CD4-positive, alpha-beta T cell treated with Interleukin-6 for 4 hours (primary cell): ENCODE measurements at places on chromosomes 7 and 10.

GRCh38 chr10:100737355-100738054 lies 7.9 kb upstream of the PAX2 start:
- DNase-seq = no peak

GRCh38 chr10:99080275-99080945 lies 155.2 kb downstream of the HPSE2 start:
- DNase-seq = no peak

DNA sequence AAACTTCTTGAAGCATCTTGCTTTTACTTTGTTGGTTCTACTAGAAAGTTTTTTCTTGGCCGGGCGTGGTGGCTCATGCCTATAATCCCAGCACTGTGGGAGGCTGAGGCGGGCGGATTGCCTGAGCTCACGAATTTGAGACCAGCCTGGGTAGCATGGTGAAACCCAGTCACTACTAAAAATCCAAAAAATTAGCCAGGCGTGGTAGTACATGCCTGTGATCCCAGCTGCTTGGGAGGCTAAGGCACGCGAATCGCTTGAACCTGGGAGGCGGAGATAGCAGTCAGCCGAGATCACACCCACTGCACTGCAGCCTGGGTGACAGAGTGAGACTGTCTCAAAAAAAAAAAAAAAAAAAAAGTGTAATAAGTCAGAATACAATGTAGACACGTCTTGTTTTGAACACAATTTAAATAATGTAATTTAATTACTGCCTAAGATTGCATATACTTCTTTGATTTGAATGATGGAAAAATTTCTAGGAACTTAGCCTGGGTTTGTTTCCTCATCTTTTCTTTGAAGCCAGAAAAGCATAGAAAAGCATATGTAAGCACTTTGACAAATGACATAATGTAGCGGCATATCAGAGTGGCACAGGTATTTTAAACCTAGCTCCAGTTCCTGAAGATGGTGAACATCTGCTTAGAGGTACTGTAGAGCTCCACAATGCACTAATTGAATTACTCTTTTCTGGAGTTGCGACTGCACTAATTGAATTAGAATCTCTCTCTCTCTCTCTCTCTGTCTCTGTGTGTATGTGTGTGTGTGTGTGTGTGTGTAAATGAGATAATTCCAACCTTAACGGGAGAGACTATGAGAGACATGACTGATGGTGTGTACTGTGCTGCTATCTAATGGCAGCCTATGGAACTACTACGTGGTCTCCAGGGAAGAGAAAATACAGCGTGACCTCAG lies 87.8 kb downstream of the BTRC start:
- peak; percentile 22 for DNase-seq

- no peak for DNase-seq
Measured at GRCh38 chr7:109582211-109582610, 1012.5 kb downstream of the DNAJB9 start.

DNA sequence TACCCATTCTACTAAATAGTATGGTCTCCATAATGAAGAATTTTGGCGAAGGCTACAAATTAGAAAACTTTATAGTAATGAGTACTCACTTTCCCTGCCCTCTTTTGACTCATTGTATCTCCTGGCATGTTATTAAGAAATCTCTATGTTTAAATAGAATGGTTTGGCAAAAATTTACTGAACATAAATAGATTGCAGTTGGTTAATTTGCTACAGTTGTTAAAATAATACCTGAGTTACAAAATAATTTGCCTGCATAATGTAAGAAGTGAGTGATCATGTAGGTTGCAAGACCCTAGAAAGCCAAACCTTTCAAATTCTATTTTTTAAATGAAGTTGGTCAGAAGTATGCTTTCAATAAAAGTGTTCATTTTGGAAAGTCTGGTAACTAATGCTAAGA lies 176.8 kb upstream of the AHR start:
- DNase-seq = no peak

- DNase-seq = peak; percentile 46
Measured at GRCh38 chr10:72328045-72328828, 26.5 kb downstream of the DNAJB12 start.

DNA sequence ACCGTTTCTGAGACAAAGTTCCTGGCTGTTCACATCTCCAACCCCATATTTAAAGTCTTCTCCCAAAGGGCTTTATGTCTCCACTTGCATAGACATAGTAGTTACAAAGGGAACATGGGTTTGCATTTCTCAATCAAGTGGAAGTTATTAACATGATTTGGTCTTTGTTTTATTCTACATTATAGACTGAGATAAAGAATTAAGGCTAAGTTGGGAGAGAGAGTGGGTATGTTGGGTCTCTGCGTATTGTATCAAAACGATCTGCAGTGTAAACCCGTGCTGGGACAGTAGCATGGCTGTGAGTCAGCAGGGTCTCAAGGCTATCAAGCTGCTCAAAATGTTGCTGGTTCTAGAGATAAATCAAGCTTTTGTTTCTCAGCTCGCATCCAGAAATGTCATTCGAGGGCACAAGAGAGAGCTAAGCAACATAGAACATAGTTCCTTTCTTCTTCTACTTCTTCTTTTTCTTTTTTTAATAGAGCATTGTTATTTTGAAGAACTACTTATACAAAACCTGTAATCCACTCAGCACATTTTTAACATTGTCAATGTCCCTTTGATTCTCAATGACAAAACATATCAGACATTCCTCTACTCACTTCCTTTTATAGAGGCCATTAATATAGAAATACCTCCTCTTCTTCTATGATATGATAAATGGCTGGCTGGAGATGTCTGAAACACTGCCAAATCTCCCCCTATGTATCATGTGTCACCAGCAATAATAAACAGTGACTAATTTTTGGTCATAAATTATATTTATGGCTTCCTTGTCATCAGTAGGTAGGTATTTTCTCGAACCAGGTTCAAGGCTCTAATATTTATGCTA lies 34.5 kb upstream of the RHOBTB1 start:
- DNase-seq = no peak

- no peak for DNase-seq
Measured at GRCh38 chr7:95527033-95527775, 41.5 kb downstream of the ASB4 start.

DNA sequence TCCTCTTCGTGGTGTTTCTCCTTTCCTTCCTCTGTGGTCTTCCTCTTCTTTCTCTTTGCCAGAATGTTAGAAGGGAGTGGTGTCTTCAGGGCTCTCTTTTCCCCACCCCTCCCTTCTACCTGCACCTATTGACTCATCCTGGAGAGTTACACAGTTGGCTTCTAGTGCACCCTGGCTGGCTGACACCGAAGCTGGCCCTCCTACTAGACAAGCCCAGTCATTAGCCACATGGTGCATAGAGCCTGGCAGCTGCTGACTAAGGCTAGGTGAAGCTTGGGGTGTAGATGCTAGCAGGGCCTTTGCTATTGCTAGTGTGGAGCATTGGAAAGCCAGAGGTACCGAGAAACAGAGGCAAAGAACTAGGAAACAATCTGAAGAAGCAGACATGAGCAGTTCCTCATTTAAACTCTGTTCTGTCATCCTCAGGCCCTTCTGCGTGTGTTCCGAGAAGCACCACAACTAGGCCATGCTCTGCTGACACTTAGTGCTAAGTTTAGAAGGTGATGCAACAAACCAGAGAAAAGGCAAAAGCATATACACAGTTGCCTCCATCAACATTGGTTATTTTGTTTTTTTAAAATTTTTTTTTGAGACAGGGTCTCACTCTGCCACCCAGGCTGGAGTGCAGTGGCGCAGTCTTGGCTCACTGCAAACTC lies 213.9 kb downstream of the BAMBI start:
- DNase-seq = no peak

- no peak for DNase-seq
Measured at GRCh38 chr7:1748076-1748838, 78.2 kb downstream of the ELFN1 start.

GRCh38 chr10:28845009-28845682 lies 167.8 kb downstream of the BAMBI start:
- DNase-seq = no peak

GRCh38 chr7:77727527-77727926 lies 31.3 kb downstream of the RSBN1L start:
- DNase-seq = no peak

DNA sequence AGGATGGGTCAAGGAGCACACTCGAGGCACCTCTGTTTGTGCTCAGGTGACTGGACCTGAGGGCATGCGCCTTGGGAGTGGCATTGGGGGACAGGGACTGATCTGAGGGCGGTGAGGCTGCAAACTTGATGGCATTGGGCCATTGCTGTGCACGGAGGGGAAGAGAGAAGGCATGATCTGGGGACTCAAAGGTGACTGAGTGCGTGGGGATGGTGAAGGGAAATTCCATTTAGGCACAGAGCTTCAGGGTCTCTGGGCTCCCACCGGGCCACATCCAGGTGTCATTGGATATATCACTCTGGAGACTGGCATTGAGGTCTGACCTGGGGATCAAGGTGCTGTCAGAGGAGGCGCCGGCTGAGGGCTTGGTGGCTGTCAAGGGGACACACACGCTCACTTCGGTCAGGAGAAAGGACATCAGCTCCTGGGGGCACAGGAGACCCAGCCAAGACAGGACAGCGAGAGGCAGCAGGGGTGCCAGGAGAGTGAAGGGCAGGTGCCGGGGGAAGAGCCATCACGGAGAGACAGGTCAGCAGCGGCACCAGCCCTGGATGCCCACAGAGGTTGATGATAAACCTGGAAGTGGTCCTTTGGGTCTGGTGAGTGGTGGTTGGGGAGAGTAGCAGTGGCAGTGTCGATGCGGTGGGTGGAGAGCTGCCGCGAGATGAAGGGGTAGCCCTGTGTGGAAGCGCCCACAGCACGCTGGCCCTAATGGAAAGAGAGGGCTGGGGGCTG lies 5.5 kb downstream of the ADCK2 start:
- no peak for DNase-seq

- DNase-seq = no peak
Measured at GRCh38 chr10:118924493-118924892, 105.0 kb upstream of the NANOS1 start.

- no peak for DNase-seq
Measured at GRCh38 chr7:144670218-144670617, 165.6 kb downstream of the TPK1 start.

- no peak for DNase-seq
Measured at GRCh38 chr10:128373831-128374230, 247.6 kb upstream of the MKI67 start.

DNA sequence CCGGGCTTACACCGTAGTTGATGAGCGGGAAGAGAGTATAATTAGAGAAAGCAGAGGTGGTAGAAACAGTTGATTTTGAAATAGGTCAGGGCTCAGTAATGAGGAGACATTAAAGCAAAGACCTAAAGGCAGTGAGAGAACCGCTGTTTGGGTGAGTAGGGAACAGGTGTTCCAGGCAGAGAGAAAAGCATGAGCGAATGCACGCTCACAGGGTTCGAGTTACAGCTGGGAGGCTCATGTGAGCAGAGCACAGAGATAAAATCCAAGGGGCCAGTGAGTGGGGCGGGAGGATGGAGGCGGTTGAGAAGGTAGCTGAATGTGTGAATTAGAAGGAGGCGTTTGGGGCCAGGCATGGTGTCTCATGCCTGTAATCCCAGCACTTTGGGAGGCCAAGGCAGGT lies 39.9 kb downstream of the APBB1IP start:
- no peak for DNase-seq

DNA sequence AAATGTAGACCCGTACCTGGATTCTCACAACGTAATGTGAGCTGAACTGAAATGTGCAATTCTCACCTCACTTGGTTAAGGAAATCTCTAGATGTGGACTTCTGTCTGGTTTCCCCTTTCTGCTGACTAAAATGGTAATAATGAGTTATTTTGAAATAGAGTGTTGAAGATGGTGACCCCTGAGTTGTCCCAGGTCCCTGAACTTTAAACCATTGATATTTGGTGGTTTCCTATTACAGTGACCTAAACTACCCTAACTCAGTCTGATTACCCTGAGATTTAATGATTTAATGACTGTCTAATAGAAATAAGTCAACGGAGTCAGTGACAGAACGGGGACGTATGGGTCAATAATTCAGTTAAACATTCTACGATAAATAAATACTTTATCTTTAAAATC lies 845.9 kb downstream of the PCDH15 start:
- no peak for DNase-seq

GRCh38 chr10:126787201-126787600 lies 116.7 kb upstream of the C10orf90 start:
- DNase-seq = no peak

DNA sequence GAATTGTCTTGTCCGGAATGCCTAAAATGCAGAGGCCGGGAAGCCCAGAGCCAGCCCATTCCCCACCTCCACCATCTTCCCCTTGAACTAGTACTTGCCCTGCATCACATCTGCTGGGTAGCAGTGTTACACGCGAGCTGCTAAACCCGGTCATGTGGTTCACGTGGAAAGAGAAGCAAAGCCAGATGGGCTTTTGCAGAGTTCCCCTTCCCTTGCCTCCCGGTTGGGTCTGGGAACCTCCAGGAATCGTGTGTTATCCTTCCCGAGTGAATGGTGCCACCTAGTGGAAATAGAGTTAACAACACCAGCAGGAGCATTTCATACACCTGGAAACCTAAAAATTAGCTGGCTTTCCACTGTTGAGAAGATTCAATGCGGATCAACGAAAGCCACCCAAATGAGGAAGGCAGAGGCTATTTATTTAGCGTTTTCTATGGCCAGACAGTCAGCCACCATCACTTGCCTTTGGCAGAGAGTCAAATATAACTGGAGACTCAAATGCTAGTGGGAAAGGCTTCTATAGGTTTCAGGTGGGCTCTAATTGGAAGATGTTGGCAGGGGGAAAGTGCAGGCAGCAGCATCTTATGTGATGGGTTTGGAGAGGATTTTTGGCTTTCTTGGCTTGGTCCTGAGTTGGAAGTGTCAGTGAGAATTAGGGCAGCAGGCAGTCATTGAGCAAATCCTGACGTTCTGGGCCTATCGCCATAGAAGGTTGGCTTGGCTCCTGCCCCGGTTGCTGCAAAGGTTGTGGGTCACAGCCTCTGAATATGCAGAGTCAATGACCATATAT lies 12.9 kb upstream of the DENND2A start:
- peak; percentile 39 for DNase-seq

DNA sequence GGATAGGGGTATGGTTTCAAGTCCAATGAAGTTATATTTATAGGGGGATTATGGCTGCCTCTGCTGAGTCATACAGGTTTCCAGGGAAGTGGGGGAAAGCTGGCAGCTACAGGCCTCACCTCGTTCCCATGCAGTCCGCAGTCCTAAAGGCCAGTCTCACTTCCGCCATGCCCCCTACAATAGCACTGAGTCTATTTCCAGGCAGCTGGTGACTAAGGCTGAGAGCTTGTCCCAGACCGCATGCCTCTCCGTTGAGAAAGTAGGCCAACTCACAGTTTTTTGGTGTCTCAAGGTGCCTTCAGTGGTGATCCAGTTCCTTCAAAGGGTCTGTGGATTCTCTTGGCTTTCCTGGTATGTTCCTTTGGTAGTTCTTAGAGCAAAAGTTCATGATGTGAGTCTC lies 203.9 kb upstream of the GLI3 start:
- DNase-seq = no peak

DNA sequence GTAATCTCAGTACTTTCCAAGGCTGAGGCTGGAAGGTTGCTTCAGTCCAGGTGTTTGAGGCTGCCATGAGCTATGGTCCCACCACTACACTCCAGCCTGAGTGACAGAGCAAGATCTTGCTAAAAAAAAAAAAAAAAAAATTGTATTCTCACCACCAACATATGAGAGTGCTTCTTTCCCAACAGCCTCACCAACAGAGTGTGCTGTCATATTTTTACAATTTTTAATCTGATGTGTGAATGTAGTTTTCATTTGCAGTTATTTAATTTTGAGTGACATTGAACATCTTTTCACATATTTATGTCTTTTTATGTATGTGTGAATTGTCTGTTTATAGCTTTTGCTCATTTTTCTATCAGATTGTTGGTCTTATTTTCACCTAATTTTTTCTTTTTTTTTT lies 35.2 kb downstream of the MYO1G start:
- DNase-seq = no peak

- DNase-seq = no peak
Measured at GRCh38 chr10:132461103-132461682, 64.2 kb downstream of the PWWP2B start.

GRCh38 chr10:124601431-124602120 lies 140.0 kb downstream of the LHPP start:
- no peak for DNase-seq
